ENCODE measurements at places on chromosomes 11 and 22.

- DNase-seq = no peak
Measured at GRCh38 chr11:123069908-123070821, 8.2 kb upstream of the HSPA8 start.

GRCh38 chr11:107266455-107266854, 191.2 kb downstream of the CWF19L2 start:
- DNase-seq = no peak

DNA sequence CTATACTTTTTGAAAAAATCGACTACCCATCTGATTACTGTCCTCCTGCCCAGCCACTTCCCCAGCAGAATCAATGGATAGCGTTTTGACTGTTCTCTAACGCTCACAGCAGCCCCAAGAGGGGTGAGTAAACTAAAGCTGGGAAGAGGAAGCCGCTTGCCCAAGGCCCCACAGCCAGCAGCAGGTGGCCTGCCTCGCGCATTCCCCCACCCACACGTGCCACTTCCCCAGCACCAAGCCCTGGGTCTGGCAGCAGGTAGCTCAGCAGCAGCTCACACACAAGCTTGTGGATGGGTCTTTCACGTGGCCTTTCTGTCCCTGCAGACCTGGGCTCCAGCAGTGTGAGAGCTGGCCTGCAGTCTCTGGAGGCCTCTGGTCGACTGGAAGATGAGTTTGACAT, 34.3 kb downstream of the TOM1 start:
- DNase-seq = no peak

- DNase-seq = no peak
Measured at GRCh38 chr22:46162285-46162684, 12.0 kb downstream of the PPARA start.

DNA sequence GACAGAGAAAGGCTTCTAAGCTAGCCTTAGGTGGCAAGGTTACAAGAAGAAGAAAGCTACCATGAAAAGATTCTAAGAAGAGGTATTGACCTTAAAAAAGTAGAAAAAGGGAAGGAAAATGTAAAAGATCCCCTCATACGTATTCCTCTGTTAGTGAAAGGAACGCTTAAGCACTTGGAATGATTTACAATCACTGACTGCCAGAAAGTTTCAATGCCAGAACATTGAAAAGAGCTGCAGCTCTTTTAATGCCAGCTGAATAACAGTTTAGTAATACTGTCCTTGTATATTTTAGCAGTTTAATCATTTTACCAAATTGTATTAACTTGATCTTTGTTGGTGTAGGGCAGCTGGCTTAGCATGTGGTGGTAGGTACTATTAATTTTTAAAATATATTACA, 650.7 kb downstream of the FAM181B start:
- no peak for DNase-seq

- DNase-seq = no peak
Measured at GRCh38 chr22:37470087-37470445, 16.1 kb downstream of the MFNG start.

GRCh38 chr11:117871160-117871559, 5.3 kb downstream of the FXYD6 start:
- no peak for DNase-seq

GRCh38 chr22:41106122-41106968, 14.0 kb downstream of the EP300 start:
- no peak for DNase-seq

DNA sequence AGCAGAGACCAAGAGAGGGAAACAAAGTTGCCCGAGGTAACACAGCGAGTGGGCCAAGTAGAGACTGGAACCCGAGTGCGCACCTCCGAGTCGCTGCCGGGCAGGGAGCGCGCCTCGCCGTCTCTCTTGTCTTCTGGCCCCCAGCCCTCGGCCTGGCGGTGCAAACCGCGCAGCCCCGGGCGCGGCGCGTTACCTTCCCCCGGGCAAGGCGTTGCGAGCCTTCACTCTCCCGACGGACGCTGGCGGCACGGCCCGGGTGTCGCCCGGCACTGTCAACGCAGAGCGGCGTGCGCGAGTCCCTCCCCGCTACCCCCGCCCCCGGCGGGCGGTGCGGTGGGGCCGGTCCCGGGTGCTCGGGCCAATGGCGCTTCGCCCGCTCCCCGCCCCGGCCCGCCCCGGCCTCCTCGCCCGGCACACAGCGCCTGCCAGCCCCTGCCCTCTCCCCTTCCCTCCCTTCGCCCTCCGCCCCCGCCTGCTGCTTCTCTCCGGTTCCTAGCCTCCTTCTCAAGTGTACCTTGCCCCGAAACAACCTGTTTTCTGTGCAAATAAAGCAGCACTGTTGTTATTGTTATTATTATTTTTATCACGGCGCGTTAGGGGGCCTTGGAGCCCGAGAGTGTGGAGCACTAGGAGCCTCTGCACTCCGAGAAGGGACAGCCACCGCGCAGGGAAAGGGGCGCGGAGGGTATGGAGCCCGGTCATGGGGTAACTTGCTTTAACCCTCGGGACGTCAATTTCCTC, at the start of gene SYTL2:
TSS of gene SYTL2 (minus strand) at position 271 of the 741 bp plus-strand sequence. CDS start 53,416 bp downstream, outside the sequence.
- DNase-seq = peak; percentile 43

DNA sequence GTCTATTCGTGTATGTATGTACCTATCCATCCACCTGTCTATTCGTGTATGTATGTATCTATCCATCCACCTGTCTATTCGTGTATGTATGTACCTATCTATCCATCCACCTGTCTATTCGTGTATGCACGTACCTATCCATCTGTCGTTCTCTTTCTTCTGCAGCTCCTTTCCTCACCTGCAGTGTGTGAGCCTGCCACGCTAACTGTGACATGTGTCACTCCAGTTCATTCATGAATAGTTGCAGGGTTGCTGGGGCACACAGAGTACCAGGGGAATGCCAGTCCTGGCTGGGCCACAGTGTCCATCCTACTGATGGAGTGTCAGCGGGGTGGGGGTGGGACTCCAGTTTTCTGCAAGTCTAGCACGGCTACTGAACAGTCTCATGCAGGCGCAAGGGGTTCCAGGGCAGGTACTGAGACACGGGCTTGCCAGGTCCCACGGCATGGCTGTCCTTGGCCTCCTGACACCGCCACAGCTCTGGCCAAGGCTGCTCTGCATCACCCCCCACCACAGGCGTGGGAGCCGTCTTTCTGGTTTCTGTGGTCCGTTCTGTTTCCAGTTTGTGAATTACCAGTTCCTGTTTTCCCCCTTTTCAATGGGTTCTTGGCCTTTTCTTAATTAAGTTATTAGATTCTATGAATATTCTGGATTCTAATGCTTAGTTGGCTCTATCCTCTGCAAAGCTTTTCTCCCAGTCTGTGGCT, 88.8 kb upstream of the CLDN5 start:
- DNase-seq = no peak

GRCh38 chr22:32880505-32880892, 79.0 kb downstream of the TIMP3 start:
- no peak for DNase-seq

DNA sequence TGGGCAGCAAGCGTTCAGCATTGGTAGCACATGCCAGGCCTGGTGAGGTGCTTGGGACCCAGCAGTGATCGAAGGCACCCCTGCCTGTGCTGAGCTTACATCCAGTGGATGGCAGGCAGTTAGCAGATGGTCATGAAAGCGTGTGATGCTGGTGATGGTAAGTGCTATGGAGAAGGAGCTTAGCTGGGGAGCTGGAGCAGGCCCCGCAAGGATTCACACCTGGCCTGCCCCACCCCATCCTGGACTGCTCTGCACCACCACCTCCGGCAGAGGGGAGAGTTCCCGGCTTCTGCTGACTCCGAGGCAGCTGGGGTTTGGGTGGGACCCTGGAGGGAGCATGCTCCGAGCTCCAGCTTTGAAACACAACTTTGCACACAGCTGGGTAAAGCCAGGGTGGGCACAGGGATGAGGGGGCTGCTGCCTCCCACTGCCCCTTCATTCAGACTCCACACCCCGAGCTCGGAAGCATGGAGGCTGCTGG, 16.2 kb downstream of the MPPED1 start:
- DNase-seq = no peak

DNA sequence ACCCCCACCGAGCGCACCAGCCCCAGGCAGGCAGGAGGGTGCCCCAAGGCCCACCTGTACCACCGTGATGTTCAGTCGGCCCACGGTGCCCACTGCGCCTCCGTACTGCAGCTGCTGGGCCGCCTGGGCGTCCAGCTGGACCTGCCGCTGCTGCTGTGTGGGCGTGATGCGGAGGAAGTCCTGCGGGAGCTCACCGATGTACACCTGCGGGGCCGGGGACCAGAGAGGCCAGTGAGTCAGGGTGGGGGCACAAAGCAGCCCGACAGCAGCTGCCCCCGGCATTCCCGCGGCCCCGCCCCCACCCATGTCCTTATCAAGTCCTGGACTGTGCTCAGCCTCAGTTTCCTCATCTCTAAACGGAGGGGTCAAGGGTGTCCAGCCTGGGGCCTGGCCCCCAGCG, 13.8 kb downstream of the TOLLIP start:
- DNase-seq = no peak

DNA sequence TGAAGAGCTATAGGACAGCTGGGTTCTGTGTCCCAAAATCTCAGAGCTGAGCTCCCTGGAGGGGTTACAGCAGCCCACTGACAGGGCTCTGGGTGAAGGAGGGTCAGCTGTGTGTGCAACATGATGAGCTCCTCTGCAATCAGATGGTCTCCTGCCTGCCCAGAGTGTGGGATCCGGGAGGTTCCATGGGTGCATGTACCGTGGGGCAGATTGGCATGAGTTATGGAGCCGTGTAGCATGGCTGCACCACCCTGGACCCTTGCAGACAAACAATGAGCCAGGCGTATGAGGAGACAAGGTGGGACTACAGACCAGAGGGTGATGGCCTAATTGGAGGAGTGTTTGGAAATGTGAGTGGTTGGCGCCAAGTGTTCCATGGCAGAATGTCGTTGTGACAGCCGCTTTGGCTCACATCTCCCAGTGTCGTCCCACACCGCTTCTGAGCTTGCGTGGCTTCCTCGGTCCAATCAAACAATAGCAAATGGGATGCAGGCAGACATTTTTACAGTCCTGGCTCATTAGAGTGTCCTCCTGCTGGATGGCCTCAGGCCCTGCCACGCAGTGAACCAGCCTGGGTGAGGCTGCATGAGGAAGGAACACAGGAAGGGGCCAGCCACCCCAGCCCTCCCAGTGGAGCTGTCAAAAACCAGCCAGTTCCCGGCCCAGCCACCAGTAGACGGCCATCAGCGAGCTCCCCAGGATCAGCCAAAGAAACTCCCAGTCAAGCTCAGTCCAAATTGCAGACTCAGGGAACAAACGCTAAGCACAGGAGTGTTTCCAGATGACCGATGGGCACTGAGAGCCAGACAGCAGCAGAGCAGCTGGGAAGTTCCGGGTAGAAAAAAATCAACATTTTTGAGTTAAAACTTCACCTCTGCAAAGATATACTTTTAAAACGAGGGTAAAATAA, 1066.9 kb downstream of the BRD1 start:
- no peak for DNase-seq

GRCh38 chr22:25953919-25954318, 211.9 kb downstream of the MYO18B start:
- no peak for DNase-seq

DNA sequence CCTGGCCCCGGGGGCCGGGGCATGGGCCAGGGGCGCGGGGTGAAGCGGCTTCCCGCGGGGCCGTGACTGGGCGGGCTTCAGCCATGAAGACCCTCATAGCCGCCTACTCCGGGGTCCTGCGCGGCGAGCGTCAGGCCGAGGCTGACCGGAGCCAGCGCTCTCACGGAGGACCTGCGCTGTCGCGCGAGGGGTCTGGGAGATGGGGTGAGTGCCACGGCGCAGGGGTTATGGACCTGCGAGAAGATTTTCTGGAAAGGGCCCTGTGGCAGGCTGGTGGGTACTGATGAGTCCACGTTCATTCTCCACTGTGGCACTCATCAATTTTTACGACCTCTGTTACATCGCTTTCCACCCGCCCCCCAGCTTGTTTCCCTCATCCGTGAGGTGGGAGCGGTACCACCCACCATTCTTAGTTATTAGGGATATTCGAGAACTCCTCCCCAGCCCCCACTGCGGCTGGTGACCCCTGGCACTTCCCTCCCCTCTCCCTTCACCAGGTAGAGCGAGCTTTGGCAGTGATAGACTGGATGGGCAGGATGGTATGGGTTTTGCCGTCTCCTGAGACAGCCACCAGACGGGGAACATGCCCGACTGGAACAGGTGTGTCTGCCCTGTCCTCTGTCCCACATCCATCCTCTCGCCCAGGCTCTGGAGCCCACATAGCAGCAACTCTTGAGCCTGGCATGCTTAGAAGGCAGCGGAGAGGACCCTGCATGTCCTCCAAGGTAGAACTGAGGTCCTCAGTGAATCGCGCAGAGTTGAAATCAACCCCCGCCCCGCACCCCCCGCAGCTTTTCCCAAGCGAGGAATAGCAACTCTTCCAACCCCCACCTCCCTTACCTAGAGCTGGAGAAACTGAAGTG, 562 bp downstream of the DGAT2 start:
- no peak for DNase-seq

DNA sequence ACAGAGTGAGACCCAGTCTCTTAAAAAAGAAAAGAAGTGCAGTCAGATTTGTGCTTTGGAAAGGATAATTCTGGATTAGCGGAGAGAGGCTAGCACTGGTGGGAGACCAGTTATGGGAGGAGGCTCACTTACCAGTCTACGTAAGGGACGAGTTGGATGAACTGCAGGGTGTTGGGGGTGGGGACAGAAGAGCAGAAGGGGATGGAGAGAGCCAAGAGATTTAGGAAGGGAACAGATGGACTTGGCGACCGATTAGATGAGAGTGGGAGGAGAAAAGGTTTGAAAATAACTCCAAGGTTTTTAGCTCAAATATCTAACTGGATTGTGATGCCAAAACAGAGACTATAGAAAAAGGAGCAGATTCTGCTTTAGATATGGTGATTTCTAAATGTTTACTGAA, 81.4 kb downstream of the SFI1 start:
- DNase-seq = no peak

DNA sequence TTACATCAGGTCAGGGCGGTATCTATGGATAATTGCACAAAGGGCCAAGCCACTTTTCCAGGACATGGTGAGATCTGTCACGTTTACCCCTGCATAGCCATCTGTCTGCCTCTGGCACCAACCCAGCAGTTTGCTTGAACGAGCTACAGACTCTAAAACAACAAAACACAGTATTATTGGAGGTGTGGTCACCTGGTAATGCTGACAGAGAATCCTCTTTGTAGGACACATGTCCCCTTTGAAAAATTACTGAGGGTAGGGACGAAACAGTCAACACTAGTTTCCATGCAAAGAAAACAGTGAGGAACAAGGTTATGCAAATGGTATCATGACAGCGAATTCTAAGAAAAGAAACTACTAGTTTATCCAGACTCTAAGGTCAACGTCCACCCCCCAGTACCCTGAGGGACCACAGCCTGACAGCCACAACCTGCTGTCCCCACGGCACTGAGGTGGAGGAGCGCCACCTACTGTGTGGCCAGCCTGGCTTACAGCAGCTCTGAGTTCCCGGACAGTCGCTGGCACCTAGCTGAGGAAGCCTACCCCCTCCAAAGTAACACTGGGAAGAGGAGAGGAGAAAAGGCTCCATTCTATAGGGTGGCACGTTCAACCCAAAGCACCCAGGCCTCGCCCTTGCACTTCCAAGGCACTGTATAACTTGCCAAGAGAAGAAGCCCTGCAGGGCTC, 117.4 kb upstream of the BID start:
- no peak for DNase-seq

- no peak for DNase-seq
Measured at GRCh38 chr11:70077411-70078094, 564 bp upstream of the ANO1 start.

All from activated naive CD8-positive, alpha-beta T cell treated with anti-CD3 and anti-CD28 coated beads, Interleukin-2, amount 50 U/mL, for 16 hours (primary cell).